ENCODE measurements at places on chromosomes 16 and 17.

GRCh38 chr16:17224879-17225281 lies 245.9 kb downstream of the XYLT1 start:
- peak; percentile 16 for DNase-seq

GRCh38 chr17:32772453-32773025 lies 104.4 kb downstream of the MYO1D start:
- no peak for DNase-seq

GRCh38 chr16:26070302-26071100 lies 378.7 kb downstream of the HS3ST4 start:
- no peak for DNase-seq

GRCh38 chr16:72857834-72858664 lies 189.9 kb downstream of the ZFHX3 start:
- DNase-seq: no peak

DNA sequence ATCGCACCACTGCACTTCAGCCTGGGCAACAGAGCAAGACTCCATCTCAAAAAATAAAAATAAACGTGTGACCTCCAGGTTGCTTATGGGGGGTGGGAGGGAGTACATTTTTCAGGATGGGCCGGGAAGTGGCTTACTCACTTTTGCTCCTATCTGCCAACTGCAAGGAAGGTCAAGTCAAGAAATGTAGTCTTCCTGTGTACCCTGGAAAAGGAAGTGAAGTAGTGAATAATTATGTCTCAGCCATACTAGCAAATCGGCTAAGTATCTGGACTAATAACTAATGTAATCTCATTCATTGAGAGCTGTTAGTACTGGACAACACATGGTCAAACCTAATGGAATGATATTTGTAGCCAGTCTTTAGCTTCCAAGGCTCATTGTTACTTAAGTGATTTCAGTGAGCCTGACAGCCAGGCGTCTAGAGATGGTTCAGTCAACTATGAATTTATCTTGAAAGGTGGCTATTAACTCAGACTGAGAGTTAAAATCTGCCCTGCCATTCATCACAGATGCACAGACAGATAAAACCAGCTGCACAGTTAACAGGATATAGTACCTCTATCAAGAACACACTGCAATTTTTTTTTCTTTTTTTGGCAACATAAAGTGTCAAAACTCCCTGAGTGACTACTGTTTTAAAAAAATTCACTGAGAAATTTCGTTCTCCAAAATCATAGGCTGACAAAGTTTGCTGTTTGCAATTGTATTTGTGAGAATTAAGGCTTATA lies 3.7 kb upstream of the TACO1 start:
- DNase-seq: no peak

- DNase-seq: no peak
These were observed 259.1 kb upstream of the XYLT1 start for GRCh38 chr16:17729820-17730219.

- DNase-seq: no peak
These were observed 26.1 kb downstream of the IKZF3 start for GRCh38 chr17:39838057-39838456.

DNA sequence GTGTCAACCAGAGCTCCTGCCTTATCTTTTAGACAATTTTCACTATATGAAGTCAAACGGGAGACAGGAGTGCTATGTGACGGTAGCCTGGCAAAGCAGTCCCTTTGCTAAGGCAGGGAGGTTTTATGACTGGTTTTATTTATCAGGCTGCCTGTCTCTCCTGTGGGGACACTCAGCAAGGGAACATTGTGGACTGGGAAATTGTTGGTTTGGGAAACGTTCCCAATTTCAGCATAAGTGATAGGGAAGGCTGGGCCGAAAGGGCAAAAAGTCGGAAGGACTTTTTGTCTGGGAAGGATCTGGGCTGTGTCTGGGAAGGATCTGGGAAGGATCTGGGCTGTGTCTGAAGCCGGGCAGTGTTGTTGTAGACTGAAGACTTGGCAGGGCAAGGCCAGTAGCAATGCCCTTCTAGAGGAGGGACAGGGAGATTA lies 211.2 kb downstream of the PARN start:
- DNase-seq: no peak

DNA sequence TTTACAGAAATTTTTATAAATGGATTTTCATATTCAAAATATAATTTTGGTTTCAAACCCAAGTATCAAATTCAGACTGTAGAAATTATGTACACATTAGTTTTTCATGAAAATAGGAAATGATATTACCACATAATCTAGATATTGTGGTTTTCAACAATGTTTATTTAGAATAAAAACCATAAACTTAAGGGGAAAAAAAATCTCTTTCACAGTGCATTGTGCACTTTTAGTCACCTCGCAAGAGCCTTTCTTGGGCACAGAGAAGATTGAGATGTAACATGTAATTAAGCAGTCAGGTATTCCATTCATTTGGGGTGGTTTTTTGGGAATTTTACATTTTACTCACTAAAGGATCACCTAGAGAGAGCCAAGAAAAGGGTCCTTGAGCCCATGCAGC lies 104.0 kb downstream of the TANC2 start:
- no peak for DNase-seq

- no peak for DNase-seq
These were observed 1146.5 kb upstream of the GOT2 start for GRCh38 chr16:59880611-59881010.

GRCh38 chr17:82444284-82444893 lies 6.2 kb downstream of the CYBC1 start:
- no peak for DNase-seq

DNA sequence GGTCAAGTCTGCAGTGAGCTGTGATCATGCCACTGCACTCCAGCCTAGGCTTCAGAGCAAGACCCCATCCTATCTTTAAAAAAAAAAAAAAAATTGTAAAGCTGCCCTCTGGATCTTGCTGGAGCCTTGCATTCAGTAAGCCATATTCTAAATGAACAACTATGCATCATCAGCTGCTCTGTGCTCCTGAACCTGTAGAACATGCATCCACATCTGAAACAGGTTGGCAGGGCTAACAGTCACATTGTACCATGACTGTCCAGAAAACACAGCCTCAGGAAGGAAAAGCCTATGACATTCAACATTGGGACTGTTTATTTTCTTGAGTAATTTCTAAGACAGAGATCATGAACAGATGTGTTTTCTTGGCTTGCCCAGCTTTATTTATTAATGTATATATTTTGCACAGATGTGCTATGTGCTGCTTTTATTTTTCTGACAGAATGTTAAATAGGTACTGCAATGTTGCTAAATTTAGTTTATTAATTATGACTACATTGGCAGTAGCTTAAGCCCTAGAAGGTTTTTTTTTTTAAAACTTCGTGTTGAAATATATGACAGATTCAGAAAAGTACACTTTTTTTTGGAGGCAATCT lies 19.8 kb downstream of the ACSF2 start:
- no peak for DNase-seq

DNA sequence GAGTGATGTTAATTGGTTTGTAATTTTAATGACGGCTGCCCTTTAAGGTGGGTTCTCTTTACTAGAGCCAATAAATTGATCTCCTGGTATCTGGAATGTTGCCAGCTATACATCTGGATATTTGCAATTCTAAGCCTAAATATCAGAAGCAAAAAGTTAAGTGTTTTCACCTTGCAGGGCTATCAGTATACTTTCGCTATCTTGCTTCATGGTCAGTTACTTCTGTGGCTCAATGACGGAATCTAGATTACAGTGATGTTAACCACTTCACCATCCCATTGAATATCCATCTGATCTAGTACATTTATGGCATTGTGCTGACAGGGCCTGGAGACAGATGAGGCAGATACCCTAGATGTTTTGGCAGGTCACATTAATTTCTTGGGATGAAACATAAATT lies 28.3 kb downstream of the CCL4 start:
- DNase-seq: no peak

DNA sequence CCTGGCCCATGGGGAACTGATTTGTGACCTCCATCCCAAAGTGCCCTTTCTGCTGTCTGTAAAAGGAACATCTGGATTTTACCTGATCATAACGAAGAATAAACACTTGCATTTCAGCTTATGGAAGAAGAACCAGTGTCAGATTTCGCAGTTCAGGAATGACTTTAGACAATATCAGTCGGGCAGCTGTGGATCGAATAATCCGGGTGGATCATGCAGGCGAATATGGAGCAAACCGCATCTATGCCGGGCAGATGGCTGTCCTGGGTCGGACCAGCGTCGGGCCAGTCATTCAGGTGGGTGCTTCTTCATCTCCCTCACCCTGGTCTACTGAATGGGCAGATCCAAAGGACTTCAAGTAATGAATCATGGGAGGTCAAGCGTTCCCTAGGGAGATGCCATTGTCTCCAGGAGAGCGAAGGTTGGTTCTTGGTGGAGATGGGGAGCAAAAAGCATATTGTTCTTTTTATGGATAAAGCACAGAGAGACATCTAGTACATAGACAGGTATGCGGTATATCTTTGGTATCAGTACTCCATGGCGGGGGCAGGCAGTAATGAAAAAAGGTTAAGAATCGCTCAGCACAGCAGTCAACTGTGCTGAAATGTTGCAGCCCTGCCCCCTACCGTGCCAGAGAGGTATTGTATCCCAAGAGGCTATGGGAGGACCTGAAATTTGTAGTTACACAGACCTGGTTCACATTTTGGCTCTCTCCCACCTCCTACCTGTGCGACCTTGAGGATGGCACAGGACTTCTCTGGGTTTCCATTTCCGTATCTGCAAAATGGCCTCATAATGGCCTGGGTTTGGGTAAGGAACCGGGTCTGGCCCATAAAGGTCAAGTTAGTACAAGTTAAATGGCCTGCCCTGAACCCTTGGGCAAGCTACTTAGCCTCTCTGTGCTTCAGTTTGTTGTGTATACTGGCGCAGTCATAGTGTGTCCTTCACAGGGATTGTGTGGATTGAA lies 4.7 kb downstream of the COQ7 start:
- peak; percentile 25 for DNase-seq

DNA sequence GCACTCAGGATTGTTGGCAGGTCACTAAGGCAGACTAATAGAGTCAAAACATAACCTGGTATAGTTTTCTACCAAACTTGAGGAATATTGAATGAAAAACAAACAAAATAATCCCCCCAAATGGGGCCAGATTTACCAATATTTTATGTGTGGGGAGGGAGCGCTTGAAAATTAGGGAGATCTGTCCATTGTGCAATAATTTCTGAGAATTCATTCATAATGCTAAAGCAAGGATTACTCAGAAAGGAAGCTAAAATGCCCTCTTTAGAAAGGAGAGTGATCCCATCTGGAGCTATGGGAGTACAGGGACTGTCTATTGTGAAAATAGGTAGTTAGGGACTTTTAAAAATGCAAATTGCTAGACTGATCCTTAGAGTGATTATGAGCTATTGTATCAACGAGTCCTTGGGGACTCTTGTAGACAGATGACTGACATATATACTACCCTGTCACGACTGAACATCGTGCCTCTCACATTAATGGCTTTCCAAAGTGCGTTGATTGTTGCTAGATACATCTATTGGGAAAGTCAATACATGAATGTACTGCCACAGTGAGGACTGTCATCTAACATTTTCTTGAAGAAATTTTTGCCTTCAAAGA lies 193.6 kb downstream of the AATF start:
- no peak for DNase-seq

GRCh38 chr17:1786708-1787107 lies 24.8 kb downstream of the SERPINF1 start:
- no peak for DNase-seq

DNA sequence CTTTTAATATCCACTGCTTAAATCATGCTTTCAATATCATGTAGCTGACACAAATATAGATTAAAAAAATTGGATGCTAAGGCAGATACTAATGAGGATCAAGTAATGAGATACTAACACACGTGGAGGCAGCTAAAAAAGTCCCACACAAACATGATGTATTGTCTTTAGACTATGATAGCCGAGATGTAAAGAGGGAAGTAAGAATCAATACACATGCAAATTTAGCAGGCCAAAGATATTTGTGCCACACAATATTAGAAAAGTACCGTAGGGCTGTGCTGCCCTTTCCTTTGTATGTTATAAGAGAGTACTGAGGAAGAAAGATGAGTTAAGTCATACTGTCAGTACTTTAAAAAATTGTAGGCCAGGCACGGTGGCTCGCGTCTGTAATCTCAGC lies 51.4 kb upstream of the STAC2 start:
- DNase-seq: no peak

- DNase-seq: peak; percentile 99
These were observed at the start of gene CCDC47 for GRCh38 chr17:63773272-63774140. Gene CCDC47, minus strand, starts transcription at chr17:63773597. Its CDS starts 7,422 bp downstream, at chr17:63766175.

DNA sequence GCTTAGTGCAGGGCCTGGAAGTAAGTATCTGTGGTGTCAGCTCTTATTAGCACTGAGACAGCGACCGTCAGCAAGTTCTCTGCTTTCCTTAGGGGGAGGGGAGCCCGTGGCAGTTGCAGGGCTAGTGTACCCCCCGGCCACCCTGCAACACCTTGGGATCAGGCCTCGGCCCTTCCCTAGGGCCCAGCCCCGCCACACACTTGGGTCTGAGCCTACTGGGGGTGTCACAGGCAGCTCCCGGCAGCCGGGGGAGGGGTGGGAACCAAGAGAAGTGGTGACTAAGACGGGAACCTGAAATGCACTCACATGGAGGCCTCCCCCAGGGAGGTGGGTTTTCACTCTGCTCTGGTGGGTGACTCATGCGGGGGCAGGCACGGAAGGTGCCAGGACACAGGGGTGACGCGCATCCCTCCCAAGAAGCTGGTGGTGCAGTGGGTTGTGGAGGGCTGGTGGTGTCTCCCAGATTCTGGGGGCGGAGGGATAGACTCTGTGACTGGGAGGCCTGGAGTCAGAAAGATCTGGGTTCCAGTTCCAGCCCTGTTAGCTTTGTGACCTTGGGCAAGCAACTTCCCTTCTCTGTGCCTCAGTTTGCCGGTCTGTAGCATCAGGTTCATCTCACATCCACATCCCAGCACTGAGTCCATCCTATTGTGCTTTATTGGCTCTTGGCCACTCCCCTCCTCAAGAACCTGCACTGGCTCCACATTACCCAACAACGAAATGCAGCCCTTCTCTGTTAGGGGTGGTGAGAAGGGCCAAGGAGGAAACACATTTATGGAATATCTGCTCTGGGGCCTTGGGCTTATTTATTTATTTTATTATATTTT lies 44.5 kb downstream of the LAT start:
- DNase-seq: peak; percentile 69

- DNase-seq: no peak
These were observed 42.3 kb downstream of the C16orf82 start for GRCh38 chr16:27108826-27109665.

DNA sequence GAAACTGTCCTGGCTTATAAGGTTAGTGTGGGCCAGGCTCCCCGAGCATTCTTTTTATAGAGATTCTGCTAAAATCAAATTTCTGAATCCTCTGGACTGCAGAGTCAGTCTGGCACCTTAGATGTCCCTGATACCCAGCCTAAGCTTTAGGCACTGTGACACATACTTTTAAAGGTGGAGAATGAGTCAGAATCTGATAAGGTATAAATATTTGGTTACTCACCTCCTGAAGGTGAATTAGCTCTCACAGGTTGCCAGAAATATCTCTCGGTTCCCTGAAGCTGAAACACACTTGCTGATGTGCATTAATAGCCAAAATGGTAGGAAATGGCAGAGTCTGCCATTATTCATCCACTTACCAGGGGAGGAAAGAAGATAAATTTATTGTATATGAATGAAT lies 446.9 kb downstream of the UTP18 start:
- DNase-seq: no peak
